Activated naive CD4-positive, alpha-beta T cell treated with anti-CD3 and anti-CD28 coated beads, Interleukin-2, amount 10 ng/mL, durations not matched to agents 7 days and 5 days (primary cell): ENCODE measurements at places on chromosomes 7 and 10.

- no peak for DNase-seq
Observed at GRCh38 chr10:124229201-124229988, 136.0 kb upstream of the CHST15 start.

DNA sequence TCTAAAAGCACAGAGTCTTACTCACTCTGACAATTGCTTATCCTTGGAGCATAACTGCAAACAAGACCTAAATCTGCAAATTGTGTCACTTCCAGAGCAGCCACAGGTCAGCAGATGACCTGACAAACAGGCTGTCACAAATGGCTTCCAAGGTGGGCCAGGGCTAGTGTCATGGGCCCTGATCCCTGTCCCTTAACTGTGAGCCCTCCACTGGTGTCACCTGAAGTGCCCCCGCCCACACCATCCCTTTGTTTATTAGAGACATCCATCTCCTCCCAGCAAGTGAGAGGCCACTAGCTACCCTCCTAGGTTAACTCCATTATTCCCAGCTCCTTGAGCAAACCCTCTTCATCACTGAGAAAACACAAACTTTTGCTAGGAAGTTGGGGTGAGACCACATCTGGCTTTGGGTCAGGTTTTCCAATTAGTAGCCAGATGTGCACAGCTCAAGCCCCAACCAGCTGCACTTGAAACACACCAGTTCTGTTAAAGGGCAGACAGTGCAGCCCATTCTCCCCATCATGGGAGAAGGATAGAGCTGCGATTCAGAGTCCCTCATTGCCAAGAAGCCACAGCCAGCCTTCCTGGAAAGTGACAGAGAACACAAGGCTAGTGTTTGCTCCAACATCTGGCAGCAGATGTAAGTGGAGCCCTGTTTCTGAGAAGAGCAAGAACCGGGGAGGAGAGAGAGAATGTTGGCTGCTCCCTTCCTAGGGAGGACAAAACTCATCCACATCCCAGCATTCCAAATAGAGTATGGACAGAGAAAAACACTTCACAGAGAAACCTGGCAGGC lies 75.7 kb upstream of the NANOS1 start:
- DNase-seq = no peak

DNA sequence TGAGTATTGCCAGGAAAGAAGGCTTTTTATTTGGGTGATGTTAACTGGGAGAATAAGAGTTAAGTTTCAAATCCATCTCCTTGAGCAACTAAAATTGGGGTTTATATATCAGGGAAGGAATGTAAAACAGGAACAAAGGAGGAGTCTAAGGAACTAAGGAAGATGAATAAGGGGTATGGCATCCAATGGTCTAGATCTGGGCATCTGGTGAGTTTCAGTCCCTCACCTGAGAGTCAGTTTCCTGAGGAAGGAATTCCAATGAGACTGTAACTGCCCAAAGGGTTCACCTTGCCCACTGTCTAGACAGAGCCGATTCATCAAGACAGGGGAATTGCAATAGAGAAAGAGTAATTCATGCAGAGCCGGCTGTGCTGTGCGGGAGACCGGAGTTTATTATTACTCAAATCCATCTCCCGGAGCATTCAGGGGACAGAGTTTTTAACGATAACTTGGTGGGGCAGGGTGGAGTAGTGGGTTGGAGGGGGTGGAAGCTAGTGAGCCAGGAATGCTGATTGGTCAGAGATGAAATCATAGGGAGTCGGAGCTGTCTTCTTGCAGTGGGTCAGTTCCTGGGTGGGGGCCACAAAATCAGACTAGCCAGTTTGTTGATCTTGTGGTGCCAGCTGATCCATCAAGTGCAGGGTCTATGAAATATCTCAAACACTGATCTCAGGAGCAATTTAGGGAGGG lies 188.3 kb upstream of the STK17A start:
- no peak for DNase-seq

- DNase-seq = peak; percentile 40
Observed at GRCh38 chr7:29105752-29106668, 40.3 kb downstream of the CPVL start.

- DNase-seq = peak; percentile 55
Observed at GRCh38 chr7:141072548-141073172, 1.2 kb upstream of the TMEM178B start.

DNA sequence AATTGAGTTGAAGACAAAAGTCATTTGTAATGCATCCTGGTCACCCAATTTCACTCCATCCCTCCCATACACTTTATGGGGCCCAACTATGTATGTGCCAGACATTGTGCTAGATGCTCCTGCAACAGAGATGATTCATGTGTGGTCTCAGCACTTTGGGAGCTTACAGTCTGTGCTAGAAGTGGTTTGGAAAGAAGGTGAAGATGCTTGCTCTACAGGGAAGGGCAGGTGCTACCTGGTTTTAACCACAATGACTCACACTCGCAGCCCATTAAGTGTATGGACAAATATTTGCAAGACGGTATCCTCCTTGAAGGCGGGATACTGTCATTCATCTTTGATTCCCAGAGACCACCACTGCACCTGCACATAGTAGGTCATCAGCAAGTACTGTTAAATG lies 257.6 kb downstream of the OTUD1 start:
- no peak for DNase-seq

- no peak for DNase-seq
Observed at GRCh38 chr10:21820952-21821351, 182.6 kb downstream of the DNAJC1 start.

- DNase-seq = no peak
Observed at GRCh38 chr10:16481052-16481728, 40.5 kb downstream of the C1QL3 start.

DNA sequence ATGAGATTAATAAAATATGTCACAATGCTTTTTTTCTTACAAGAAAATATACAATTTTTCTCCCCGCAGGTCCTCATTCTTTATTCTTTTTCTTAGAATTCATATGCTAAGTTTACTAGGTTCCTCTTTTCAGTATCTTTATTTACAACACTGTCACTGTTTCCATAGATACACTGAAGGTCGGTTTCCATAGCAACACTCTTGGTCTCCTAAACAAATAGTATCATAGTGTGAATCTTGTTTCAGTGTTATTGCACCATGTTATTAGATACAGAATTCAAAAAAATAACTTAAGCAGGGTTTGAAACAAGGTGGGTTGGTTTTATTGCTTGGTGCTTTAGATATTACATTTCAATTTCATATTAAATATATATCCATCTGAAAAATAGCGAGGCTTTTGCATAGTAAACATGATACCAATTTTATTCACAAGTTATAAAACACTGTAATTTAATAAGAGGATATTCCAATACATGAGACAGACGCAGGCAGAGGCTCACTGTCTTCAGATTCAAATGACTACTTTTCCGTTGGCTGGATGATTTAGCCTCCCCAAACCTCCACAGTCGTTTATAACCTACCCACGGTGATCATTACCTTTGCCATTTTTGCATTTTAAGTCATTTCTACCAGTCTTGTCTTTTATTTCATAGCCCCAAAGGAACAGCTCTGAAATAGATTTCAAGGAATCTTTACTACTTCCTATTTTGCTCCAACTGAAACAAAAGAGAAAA lies 88.9 kb upstream of the KLF6 start:
- no peak for DNase-seq

GRCh38 chr7:100642534-100642907 lies 1.2 kb upstream of the TFR2 start:
- peak; percentile 58 for DNase-seq

DNA sequence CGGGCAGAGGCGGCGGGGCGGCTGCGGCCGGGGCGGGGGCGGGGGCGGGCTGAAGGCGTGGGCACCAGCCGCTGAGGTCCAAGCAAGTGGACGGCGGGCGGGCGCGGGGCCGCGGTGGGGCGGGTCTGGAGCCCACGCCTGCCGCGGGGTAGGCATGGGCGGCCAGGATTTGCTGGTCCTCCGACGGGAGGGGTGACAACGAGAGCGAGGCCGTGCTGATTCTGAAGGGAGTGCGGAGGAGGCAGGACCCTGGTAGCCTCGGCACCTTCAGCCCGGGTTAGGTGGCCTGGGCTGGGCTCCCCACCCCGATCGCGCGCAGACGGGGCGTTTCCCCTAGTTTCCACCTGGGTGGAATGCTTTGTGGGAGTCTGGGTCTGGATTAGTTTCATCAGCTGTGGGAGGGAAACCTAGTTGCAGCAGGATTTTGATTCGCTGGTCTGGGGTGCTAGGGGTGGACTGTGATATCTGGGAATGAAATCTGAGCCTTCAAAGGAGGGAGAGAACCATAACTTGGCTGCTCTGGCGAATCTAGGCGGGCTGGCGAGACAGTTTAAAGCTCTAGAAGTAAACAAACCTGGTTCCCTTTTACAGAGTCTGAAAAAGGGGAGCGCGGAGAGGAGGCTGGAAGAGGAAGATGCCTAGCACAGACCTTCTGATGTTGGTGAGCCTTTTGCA lies 609 bp downstream of the SGPL1 start:
- DNase-seq = peak; percentile 63

GRCh38 chr10:124342136-124342820 lies 76.4 kb downstream of the OAT start:
- no peak for DNase-seq

GRCh38 chr10:91756286-91756685 lies 41.9 kb upstream of the TNKS2 start:
- DNase-seq = no peak

DNA sequence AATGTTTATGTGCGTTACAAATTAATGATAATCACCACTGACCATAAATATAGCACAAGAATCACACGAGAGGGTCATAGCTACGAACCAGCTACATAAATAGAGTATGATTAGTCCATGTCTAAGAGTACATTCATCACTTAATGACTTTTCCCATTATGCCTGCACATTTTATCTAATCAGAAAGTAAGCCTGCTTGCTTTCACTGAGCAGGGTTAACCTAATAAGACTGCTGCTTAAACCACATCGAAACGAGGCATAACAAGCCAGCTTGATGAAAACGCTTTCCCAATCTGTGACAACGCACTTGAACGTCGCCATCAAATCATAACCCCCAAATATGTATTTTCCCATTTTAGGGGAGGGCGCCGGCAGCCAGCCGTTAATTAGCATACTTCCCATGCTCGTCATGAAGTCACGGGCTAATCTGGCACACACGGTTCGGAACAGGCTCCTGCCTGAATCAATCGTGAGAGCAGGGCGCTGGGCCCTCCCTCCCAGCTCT lies 71.5 kb downstream of the EBF3 start:
- DNase-seq = no peak

- DNase-seq = no peak
Observed at GRCh38 chr7:115269486-115269885, 347.6 kb downstream of the MDFIC start.

GRCh38 chr7:103710247-103710646 lies 264.2 kb upstream of the SLC26A5 start:
- no peak for DNase-seq

GRCh38 chr10:43857206-43857930 lies 208.7 kb upstream of the ZNF32 start:
- DNase-seq = no peak

DNA sequence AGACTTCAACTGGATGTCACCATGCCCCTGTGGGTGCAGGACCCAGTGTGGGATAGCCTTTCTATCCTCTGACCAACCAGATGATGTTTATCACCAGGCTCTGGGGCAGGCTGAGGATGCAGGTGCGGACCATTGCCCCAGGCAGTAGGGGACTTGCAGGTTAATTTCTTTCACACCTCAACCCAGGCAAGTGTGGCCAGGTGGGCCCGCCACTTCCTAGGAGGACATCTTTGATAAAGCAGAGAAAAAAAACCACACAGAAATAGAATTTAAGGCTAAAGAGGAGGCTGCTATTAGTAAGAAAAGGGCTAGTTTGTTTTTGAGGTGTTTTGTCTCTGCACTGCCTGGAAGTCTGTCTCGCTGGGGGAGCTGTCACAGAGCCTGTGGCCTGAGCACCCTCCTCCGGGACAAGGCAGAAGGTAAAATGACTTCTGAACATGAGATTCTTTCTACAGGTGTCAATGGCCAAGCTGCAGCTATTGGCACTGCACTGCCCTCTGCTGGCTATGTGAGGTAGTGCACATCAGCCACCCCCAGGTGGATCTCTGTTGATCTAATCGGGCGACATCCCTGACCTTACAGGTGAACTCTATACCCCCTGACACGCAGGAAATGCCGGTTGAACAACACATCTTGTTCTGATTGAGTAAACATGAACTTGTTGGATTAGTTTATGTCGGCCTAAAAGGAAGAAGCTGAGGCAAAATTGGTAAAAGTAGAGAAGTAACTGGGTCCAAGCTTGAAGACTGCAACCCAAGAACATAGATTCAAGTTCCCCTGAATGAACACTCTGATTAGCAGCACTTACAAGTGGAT lies 21.0 kb downstream of the UPP1 start:
- peak; percentile 94 for DNase-seq

- DNase-seq = no peak
Observed at GRCh38 chr10:6176691-6177231, 26.0 kb upstream of the PFKFB3 start.

GRCh38 chr10:73879296-73880173 lies 5.2 kb upstream of the CAMK2G start:
- DNase-seq = peak; percentile 96

DNA sequence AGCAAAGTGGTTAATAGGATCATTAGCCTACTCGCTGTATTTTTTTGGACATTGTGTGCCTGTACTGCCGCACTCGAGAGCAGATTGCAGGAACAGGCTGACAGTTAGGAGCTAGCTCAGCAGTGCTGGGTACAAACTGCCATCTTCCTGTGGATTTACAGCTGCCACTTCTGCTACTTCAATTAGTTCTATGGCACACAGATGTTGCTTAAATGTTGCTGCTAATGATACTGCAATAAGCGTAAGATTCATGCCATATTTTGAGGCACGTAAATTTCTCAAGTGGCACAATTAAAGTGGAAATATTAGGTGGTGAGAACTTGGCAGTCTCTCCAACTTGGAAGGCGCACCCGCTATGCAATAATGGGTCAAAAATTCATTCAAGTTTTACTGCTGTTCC lies 171.9 kb downstream of the EBF3 start:
- no peak for DNase-seq

- no peak for DNase-seq
Observed at GRCh38 chr10:131474416-131474815, 162.9 kb upstream of the TCERG1L start.

- no peak for DNase-seq
Observed at GRCh38 chr7:159207393-159207792, 62.7 kb upstream of the VIPR2 start.

GRCh38 chr7:79880312-79880711 lies 254.3 kb upstream of the GNAI1 start:
- DNase-seq = no peak

DNA sequence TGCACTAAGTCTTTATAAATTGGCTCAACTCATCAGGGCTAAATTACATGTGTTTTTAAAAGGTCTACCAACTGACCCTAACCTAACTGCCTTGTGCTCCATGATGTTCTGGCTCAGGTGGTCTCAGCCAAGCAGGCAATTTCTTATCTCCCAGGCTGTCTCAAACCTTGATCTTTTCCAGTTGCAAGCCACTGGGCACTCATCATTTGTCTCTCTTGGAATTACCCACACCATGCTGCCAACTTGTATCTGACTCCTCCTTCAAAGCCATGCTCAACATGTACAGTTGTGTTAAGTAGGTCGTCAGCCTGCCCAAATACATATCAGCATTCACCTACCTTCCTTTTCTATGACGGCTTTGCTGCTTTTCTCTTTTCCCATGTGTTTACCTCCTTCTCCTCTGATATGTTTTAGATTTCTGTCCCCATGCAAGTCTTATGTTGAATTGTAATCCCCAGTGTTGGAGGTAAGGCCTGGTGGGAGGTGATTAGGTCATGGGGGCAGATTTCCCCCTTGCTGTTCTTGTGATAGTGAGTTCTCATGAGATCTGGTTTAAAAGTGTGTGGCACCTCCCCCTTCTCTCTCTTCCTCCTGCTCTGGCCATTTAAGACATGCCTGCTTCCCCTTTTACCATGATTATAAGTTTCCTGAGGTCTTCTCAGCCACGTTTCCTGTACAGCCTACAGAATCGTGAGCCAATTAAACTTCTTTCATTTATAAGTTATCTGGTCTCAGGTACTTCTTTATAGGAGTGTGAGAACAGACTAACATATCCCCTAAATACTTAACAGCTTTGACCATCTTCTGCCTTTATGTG lies 130.0 kb downstream of the ELAPOR2 start:
- DNase-seq = no peak
